ENCODE measurements at places on chromosomes 5 and 9.

- DNase-seq = no peak
Observed at GRCh38 chr5:58348996-58349728, 110.7 kb downstream of the PLK2 start.

GRCh38 chr9:70092190-70092589 is 48.5 kb downstream of the MAMDC2 start:
- no peak for DNase-seq

DNA sequence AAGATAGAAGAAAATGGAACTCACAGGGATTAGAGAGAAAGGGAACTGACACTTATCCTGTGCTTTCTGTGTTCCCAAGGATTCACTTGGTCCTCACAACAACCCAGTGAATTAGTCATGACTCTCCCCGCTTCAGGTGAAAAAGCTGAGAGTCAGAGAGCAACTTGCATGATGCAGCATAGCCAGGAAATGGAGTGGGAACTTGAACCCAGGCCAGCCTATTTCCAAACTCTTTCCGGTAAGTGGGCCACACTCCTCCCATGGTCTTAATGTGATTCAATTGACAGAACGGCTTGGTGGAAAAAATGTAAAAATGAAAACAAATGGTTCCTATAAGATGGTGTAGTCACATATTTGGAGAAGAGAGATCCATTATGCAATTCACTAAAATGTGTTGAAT is 45.9 kb upstream of the CEMIP2 start:
- DNase-seq = no peak

- no peak for DNase-seq
Observed at GRCh38 chr5:142117579-142118151, 9.1 kb downstream of the NDFIP1 start.

- DNase-seq = no peak
Observed at GRCh38 chr5:88248094-88248493, 20.6 kb downstream of the TMEM161B start.

DNA sequence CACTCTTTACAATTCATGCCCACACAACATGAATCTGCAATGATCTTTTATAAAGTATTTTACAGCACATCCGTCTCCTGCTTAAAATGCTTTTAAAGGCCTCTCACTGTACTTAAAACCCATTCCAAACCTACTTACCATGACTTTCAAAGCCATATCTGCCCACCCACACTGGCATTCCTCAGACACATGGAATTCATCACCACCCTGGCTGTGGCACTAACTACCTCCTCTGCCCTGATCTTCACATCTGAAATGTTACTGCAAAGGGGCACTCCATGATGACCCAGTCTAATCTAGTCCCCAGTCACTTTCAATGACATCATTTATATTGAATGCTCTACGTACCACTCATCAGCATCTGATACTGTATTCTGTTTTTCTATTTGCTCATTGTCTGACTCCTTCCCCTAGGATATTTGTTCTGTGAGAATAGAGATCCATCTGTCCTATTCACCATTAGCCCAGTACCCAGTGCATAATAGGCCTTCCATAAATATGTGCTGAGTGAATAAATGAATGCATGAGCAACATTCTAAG is 193.2 kb upstream of the KIF2A start:
- DNase-seq = no peak

GRCh38 chr9:903886-904285 is 62.4 kb downstream of the DMRT1 start:
- no peak for DNase-seq

DNA sequence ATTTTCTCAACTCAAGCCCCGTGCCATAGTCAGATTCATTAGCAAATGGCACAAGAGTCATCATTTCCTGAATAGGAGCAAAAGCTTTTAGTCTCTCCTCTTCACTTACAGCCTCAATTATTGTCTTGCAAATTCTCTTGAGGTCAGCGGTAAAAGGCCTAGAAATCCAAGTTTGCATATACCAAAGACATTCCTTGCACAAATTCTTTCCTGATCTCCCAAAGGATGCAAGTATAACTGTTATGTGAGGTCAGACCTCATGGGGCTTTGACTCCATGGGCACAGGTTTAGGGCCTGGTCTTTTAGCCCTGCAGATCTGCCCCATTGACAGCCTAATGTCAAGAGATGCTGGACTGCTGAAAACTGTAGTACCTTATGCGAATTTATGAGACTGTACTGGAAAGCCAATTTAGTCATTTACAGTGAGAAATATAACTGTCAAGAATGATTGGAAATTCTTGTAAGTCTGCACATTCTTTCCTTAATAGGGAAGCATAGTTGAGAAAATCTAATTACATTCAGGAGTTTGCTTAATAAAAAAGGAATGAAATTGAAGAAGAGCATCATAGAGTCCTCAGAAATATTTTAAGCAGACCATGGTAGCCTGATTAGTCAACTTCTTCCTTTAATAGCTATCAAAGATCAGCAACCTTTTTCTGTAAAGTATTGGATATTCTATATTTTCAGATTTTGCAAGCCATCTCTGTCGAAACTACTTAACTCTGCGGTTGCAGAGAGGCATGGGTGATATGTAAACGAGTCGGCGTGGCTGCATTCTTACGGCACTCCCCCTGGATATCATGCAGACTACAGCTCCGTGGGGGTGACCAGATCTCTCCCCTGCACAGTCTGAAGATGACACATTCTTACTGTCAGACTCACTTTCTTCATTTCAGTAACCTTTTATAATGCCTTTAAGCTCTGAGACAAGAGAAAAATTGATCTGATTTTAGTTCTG is 45.2 kb downstream of the GCNT4 start:
- no peak for DNase-seq

GRCh38 chr5:56774957-56775356 is 40.4 kb upstream of the MAP3K1 start:
- DNase-seq = no peak

DNA sequence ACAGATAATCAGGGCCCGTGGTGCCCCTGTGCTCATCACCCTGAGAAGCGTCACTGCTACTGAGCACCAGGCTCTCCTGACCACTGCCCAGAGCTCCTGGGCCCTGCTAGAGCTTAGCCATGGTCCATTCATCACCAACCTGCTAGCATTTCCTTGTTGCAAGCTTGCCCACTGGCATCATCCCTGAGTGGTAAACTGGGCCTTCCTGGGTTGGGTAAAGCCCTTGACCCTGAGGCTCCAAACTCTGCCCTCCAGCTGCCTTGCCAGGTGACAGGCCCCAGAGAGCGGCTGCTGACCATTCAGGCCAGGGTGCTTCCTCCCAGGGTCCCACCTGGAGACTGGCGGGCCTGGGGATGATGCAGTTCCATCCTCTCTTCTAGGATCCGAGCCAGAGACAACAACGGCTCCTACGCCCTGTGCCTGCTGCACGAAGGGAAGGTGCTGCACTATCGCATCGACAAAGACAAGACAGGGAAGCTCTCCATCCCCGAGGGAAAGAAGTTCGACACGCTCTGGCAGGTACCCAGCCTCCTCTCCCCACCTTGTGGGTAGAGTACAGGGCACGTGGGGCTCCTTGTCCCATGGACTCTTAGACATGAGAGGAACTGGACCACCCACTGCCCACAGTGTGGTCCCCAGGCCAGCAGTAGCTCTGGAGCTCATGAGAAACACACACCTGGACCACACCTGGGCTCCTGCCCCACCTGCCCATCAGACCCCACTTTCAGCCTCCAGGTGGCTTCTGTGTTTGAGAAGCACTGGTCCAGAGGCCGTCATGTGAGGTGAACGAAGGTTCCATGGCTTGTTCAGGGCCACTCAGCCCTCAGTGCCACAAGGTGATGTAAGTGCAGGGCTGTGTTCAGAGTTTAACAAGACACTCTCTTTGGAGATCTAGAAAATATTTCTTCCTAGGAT is 60.5 kb downstream of the SYK start:
- no peak for DNase-seq

DNA sequence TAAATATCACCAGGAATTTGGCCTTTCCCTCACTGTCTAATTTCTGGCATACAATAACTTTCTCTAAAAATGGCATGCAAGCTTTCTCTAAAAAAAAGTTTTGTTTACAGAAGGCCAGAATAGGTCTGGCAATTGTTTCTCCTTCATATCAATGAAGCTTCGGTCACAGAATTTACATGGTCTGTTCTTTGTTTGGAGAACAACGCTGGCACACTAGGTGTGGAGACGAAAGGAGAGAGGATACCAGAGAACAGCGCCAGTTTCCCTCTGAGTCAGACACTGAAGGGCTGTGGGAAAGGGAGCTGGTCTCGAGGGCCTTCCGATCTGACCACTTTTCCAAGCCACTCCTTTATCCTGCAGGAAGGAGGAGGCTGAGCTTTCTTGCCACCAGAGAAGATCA is 60.1 kb upstream of the ITGA1 start:
- DNase-seq = no peak

GRCh38 chr9:33443464-33444154 is 3.8 kb downstream of the AQP3 start:
- no peak for DNase-seq

- DNase-seq = no peak
Observed at GRCh38 chr5:78972654-78973428, 12.3 kb downstream of the ARSB start.

- no peak for DNase-seq
Observed at GRCh38 chr5:18534119-18534518, 899.9 kb downstream of the TAF11L14 start.

- peak; percentile 38 for DNase-seq
Observed at GRCh38 chr5:149735066-149735465, 5.0 kb downstream of the PPARGC1B start.

DNA sequence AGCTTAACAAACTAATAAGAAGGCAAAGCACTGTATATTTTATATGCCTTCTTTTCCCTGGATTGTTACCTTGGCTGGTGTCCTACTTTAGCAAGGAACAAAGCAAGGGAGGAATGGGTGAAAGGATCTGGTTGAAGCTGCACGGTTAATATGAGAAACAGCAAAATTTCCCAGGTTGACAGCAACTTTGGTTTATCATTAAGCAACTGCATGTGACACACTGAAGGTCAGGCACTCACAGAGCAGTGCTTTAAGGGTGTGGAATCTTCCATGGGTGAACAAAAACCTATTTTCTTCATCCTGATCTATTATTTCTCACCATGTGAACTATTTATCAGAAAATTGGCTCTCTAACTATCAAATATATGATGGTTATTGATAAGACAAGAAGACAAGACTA is 109.0 kb upstream of the ATP10B start:
- no peak for DNase-seq

DNA sequence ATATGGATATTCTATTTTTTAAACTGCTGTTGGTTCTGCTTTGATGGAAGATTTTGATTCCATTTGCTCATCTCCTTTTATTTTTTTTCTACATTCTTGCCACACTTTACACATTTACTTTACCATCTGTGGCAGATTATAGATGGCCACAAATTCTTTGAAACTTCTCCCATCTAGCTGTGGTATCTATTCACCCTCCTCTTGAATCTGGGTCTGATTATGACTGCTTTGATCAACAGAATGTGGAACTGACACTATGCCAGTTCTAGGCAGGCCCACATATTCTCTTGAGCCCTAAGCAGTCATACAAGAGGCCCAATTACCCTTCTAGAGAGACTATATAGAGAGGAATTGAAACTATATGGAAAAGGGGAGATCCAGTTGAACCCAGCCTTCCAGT is 439.0 kb upstream of the PTGER4 start:
- DNase-seq = no peak

DNA sequence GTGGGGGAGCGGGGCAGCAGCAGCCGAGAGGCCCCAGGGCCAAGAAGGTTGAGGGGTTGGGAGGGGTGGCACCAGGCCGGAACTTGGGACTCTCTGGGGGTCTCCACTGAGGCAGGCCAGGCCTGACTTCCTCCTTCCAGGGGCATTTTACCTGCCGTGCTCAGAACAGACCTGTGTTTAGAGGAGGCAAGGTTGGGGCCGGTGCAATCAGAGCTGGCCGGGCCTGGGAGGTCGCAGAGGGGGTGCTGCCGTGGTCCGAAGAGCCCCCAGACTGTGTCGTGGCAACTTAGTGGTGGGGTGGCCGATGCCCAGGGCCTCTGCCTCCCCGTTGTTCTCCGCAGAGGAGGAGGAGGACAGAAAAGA is 21.8 kb downstream of the GLT6D1 start:
- no peak for DNase-seq

DNA sequence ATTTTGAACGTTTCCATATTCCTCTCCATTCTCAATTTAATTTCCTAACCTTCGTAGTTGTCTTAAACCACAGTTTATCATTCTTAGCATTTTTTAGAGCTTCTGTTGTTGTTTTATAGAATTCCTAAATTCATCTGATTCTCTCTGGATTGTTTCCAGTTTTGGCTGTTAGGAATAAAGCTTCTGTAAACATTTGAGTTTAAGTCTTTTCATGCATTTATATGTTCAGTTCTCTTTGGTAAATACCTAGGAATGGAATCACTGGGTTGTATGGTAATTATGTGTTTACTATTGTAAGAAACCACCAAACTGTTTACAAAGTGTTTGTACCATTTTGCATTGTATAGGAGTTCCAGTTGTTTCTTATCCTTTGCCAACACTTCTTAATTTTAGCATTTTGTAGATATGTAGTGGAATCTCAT is 29.7 kb downstream of the GPR21 start:
- DNase-seq = no peak

DNA sequence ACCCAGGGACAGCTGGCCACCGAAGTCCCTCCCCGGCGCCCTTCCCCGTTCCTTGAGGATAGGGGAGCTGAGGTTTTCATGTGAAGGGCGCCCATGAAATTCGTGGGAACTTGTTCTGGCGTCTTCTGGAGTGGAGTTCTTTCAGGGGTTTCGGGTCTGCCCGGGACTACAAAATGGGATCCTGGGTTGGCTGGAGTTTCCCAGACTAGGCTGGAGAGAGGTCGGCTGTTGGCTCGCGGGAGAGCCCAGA is 3.6 kb upstream of the RGMB start:
- DNase-seq = no peak

DNA sequence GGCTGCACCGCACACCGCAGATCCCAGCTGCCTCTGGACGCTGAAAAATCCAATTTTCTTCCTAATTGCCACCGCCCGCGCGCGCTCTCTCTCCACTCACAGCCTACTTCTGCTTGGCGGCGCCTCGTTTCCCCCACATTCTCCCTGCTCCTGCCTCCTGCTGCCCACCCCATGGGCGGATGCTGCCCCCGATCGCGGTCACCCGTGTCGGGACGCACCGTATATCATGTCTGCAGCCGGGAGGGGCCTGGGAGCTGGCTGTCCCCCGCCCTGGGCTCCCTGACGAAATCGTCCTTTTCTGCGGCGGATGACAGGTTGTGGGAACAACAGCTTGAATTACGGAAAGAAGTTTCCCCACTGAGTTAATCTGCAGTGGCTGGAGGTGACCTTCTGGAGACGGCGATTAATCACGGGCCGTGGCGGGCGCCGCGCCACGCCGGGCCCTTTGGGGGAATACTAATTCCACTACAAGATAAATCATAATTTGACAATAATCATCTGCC is 36.3 kb upstream of the PSD2 start:
- no peak for DNase-seq

GRCh38 chr9:120918931-120919842 is 7.4 kb downstream of the TRAF1 start:
- DNase-seq = no peak

DNA sequence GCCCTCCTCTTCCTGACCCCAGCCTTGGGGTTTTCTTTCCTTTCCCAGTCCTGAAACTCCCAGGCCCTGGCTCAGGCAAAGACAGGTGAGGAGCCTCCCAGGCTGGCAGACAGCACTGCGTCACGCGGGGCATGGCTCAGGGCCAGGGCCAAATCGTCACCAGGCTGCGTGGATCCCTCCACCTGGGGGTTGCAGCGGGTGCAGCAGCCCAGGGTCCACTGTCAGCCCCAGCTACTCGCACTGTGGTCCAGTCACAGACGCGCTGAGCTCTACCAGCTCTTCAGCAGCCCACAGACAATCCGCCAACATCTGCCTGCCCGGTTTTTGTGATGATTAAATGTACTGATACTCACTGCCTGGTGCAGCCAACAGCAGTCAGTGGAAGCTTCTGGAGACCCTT is 12.1 kb downstream of the FAM78A start:
- DNase-seq = peak; percentile 44
